Cortex of kidney (tissue), 1 donor: ENCODE measurements at places on chromosomes 12 and 14.

DNA sequence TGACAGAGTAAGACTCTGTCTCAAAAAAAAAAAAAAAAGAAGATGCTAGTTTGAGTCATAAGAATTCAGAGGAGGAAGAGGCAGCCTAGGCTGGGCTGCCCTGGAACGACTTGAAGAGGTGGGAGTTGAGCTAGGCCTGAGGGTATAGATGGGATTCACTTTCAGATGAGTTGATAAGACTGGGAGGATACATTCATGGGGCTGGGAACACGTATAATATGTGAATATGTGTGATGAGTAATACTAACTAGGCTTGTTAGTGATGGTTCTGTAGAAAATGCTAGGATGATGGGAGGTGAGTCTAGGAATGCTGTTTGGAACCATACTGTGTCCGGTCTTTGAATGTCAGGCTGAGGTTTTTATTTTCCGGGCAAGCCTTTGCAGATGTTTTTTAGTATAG is 9.0 kb downstream of the PLEKHA5 start:
- DNase-seq, result no peak

DNA sequence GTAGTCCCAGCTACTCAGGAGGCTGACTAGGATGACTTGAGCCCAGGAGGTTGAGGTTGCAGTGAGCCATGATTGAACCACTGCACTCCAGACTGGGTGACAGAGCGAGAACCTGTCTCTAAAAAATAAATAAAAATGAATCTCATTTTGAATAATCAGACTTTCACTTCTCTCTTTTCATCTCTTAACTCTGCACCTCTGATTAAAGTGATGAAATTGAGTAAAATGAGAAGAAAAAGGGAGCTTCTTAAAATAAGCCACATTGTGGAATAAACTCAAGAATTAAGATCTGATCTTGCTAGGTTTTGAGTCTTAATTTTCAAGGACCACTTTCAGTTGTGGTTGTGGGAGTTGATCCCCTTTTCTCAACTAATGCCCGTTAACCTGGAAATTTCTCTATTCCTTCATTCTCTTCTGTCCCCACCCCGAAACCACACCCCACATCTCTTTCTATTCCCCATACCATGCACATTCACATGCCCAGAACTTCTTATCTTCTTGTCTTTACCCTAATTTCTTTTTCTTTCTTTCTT is 70.9 kb upstream of the ETV6 start:
- no peak for DNase-seq

DNA sequence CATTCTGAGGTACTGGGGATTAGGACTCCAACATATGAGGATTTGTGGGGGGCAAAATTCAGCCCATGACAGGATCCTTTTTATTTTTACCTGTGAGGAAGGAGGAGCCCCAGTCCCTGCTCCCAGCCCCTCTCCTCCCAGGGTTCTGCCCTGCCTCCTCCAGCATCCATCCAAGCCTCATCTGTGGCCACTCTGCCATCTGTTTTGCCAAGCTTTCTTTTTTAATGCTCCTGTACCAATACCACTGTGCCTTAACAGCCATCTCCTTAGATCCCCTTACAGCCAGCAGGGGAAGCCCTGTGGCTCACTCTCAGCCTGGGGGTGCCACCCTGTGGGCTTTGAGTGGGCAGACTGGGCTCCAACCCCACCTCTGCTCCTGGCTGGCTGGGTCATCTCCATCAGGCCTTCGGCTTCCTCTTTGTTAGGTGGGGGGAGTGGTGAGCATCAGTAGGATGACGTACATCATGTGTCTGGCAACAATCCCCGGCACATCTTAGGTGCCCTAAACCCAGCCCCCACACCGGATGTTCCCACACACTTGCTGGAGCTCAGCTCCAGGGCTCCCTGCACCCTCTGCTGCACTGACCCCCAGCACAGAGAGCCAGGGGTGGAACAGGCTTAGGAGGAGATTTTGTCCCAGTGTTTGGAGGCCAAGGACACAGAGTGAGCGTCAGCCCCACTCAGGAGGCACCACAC is 40.2 kb downstream of the CYP46A1 start:
- no peak for DNase-seq

- DNase-seq, result no peak
Observed at GRCh38 chr12:47066278-47067025, 13.0 kb upstream of the PCED1B start.

- DNase-seq, result no peak
Observed at GRCh38 chr12:5982106-5982505, 37.0 kb upstream of the ANO2 start.

- no peak for DNase-seq
Observed at GRCh38 chr14:75147423-75148071, 20.7 kb upstream of the NEK9 start.

DNA sequence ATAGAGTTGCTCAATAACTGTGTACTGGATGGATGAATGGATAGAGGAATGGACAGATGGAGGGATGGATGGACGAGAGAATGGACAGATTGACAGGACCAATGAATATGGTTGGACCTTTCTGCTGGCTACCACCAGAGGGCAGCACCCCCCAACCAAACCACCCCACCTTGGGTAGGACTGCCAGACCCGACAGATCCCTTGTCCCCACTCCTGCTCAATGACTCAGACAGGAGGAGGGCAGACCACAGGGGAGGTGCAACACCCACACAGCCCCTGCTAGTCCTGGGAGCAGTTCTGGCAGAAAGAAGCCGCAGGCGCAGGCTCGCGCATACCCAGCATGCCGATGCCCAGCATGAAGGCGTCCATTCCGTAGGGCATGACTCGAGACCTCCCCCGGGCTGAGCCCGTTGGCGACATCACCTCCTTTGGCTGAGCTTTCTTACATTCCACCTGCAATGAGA is 12.4 kb downstream of the MSI1 start:
- no peak for DNase-seq

GRCh38 chr12:9122091-9122609 is 6.4 kb upstream of the A2M start:
- no peak for DNase-seq

GRCh38 chr12:23006413-23006812 is 381.4 kb downstream of the ETNK1 start:
- DNase-seq, result no peak

- DNase-seq, result no peak
Observed at GRCh38 chr14:61472801-61473376, 151.5 kb downstream of the PRKCH start.

DNA sequence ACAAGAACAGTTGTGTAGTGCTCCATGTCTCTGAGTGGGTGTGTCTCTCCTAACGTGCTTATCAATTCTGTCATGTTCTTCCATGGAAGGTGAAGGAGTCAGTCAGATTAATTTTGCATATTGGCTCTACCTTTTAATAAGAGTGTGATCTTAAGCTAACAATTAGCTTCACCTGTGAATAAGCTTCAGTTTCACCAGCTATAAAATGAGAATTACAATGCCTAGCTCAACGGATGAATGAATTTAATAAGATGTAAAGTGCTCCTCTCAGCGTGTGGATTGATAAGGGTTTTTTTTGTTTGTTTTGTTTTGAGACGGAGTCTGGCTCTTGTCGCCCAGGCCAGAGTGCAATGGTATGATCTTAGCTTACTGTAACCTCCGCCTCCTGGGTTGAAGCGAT is 32.7 kb downstream of the CCDC175 start:
- no peak for DNase-seq

DNA sequence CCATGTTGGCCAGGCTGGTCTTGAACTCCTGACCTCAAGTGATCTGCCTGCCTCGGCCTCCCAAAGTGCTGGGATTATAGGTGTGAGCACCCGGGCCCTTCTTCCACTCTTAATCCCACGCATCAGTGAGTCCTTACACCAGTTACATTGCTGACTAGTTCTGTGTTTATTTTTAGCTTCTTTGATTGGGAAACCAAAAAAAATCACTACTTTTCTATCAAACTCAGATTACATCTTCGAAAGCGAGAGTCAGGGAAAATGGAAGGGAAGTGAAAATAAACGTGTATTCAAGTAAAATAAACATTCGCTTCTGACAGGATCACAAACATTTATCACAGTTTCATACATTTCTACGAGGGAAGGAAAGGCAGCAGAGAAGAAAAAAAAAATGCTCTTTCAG is 32.2 kb downstream of the FGD6 start:
- no peak for DNase-seq

DNA sequence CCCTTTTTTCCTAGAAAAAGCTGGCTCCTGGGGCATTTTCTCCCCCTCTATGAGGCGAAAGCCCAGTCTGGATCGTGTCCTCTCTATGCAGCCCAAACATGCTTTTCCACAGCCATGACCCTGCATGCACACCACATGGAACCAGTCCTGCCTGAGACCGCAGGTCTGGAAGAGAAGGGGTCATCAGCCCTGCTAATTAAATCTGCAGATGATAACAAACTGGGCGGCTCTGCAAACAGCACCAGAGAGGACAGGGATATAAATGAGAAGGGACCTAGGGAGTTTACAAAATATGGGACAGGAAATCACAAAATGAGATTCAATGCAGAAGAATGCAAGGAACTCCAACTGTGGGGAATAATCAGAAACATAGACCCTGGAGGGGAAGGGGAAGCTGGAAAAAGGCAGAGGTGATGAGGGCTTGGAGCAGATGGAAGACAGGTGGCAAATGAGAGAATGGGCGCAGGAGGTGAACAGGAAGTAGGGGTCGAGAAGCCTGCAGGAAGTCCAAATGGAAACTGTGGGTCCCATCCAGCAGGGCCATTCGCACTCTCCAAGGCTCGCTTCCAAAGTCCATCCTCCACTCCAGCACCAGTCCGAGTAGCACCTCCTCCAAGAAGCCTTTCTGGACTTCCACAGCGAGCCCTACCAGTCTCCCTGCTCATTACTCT is 76.3 kb downstream of the ANO2 start:
- no peak for DNase-seq

- no peak for DNase-seq
Observed at GRCh38 chr14:35949920-35950513, 123.9 kb downstream of the BRMS1L start.

- no peak for DNase-seq
Observed at GRCh38 chr12:10111451-10111850, 12.7 kb upstream of the CLEC1A start.

DNA sequence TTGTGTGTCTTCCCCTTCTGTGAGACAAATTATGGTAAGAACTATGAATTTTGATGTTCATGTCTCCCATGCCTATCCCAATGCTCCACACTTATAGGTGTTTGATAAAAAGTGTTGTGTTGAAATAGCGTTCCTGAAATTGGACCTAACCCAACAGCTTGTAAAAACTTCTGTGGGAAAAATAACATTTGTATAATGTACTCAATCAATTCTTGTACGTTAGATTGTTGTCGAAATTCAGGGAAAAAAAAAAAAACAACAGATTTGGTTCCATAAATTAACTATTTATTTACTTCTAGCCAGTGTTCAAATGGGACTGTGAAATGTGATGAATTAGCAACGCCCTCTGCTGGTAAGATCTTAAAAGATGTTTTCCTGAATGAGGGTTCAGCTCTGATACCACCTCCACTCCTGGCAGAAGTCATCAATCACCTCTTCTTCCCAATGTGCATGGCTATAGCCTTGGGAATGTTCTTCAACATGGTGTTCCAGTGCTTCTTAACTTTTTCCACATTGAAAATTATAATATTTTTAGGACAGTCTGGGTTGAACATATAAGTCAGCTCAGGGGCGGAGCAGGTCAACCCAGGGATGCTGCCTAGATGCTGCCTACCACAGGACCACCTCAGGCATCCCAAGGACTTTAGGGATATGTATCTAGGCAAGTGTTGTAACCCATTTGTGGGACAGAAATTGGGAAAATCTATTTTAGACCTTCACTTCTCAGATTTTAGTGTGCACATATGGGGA is 170.6 kb downstream of the OTOGL start:
- DNase-seq, result no peak

- no peak for DNase-seq
Observed at GRCh38 chr14:101620821-101621785, 59.8 kb downstream of the DIO3 start.

DNA sequence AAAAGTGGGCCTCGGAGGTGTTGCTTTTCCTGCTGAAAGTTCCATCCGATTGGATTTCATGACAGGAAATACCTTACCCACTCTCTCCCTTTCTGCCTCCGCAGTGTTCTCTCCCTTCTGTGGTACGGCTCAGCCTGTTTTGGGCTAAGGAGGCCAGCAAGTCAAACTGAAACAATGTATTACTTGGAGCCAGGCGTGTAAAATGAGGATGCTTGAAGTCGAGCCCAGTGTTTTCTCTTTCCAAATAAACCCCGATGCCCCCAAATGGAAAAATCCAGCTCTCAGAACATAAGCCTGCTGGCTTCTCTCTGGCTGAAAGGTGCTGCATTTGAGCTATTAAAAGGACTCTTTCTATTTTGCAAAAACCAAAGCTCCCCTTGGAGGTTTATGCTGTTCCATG is 124.7 kb downstream of the ZNF664 start:
- no peak for DNase-seq

DNA sequence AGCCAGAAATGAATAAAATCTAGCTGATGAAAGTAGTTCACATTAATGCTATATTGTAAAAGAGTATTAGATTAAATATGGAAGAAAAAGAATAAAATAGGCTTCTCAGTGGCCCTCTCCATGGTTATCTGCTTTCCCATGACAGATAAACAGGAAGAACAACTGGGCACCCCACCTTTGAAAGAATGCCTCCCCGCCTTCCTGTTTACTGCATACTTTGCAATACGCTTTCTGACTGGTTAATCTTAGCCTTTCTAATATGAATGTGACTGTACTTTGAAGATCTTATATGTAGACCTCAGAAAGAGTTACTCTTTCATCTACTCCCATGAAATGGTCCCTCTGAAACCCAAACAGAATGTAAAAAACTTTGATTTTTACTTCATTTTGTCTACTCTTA is 34.1 kb upstream of the DAAM1 start:
- no peak for DNase-seq

DNA sequence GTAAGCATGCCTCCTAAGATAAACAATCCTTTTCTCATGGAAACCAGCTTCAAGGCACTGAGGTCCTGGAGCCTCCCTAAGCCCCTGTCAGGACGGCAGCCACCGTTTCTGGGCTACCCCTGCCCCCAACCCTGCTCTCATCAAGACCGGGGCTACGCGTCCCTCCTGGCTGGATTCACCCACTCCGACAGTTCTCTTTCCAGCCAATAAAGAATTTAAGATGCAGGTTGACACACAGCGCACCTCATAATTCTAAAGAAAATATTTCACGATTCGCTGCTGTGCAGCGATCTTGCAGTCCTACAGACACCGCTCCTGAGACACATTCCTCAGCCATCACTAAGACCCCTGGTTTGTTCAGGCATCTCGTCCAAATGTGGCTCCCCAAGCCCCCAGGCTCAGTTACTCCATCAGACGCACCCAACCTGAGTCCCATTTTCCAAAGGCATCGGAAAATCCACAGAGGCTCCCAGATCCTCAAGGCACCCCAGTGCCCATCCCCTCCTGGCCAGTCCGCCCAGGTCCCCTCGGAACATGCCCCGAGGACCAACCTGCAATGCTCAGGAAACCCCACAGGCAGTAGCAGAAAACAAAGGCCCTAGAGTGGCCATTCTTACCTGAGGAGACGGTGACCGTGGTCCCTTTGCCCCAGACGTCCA is 336.3 kb downstream of the TMEM121 start:
- no peak for DNase-seq

- no peak for DNase-seq
Observed at GRCh38 chr14:103517721-103518421, 4.8 kb downstream of the CKB start.

GRCh38 chr12:83317595-83317994 is 630.9 kb downstream of the TMTC2 start:
- no peak for DNase-seq
